Right hindlimb (tissue), 1 donor: ENCODE measurements at places on chromosomes 7 and 10.

DNA sequence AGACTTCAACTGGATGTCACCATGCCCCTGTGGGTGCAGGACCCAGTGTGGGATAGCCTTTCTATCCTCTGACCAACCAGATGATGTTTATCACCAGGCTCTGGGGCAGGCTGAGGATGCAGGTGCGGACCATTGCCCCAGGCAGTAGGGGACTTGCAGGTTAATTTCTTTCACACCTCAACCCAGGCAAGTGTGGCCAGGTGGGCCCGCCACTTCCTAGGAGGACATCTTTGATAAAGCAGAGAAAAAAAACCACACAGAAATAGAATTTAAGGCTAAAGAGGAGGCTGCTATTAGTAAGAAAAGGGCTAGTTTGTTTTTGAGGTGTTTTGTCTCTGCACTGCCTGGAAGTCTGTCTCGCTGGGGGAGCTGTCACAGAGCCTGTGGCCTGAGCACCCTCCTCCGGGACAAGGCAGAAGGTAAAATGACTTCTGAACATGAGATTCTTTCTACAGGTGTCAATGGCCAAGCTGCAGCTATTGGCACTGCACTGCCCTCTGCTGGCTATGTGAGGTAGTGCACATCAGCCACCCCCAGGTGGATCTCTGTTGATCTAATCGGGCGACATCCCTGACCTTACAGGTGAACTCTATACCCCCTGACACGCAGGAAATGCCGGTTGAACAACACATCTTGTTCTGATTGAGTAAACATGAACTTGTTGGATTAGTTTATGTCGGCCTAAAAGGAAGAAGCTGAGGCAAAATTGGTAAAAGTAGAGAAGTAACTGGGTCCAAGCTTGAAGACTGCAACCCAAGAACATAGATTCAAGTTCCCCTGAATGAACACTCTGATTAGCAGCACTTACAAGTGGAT, 21.0 kb downstream of the UPP1 start:
- DNase-seq: peak; percentile 68

DNA sequence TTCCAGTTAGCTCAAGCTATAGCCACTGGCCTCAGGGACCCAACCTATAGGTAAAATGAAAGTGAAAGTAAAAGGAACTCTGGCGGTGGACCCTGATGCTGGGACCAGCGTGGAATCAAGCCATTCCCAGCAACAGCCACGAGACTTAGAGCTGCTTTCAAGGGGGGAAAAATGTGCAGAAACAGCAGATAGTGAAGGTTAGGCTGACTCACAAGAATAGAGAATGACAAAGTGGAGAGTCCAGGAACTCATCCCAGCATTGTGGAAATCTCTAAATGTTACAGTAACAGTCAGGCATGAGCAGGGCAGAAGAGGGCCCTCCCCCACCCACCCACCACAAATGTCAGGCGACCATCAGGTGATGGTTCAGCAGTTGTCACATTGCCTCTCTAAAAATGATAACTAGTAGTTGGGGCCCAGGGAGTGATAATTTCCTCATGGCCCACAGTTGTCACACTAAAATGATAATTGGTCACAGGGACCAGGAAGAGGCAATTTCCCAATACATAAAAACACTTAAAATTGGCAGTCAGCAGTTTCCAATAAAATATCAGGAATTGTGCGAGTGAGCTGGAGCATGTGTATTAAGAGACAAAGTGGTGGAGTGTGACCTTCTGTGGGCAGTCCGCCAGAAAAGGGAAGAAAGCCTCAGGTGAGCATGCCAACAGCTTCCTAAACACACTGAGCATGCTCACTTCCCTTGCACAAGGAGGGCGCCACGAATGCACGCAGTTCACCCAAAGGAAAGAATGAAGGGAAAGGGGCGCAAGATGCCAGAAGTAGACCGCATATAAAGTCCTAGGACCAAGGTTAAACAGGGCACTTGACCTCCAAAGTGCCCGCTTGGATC, 129.8 kb upstream of the PPP1R3A start:
- DNase-seq: peak; percentile 19

DNA sequence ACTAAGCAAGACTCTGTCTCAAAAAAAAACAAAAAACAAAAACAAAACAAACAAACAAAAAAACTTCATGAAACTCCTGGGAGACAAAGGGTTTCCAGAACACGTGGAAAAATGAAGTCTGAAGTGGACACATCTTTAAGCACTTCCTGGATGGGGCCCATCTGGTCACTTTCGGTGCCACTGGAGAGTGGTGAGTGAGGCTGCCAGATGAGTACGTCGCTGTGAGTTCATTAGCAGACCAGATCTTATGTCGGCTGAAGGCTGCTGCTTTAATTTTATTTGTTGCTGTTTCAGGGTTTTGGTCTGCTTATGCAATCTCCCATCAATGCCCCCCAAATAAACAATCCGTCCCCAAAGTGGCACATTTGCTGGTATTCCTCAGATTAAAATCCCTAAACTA, 64.4 kb downstream of the NPTX2 start:
- no peak for DNase-seq

DNA sequence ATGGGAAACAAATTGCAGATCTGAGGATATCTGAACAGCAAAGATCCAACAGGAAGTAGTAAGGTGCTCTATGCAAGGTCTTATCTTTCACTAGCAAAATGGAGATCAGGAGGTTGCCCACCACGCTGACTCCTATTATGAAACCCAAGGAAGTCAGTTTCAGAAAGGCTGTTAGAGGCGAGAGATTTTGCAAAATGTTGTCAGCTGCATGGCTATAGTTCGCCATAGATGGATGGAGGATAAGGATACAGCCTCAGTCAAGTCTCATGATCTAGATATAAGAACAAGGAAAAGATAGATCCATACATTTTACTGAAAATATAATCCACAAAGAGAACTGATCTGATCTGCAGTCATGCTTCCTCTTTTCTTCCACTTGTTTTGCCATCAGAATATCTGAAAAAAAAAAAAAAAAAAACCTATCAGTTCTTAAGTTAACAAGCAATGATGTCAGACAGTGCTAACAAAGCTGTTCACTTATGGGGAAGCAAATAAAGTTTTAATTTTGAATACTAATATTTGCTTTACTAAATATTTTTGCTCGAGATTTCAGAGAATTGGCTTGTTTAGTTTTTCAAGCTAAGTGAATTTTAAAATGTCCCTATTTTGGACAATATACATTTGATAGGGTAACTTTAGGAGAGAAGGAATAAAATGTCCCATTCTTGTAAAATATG, 2.0 kb downstream of the GPR85 start:
- no peak for DNase-seq

DNA sequence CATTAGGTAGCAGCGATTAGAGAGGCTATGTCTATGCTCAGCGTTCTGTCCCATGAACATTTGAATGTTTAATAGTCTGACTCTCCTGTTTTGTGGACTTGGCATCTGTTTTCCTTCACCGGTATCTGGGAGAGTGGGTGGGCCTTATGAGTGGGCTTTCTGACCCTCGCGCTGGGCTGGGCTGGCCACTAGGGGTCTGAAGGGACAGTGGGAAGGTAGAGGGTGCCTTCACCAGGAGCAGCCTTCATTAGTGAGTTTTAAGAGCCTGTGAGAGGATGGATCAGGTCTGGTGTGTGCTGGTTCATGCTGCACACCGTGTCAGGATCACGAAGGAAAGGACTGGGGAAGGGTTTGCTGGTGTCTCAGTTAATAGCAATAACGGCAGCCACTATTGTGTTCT, 33.4 kb downstream of the DCLRE1A start:
- no peak for DNase-seq

GRCh38 chr7:132095111-132095765, 481.0 kb downstream of the PLXNA4 start:
- DNase-seq: no peak

- no peak for DNase-seq
Measured at GRCh38 chr10:125165584-125166573, 5.5 kb upstream of the CTBP2 start.

DNA sequence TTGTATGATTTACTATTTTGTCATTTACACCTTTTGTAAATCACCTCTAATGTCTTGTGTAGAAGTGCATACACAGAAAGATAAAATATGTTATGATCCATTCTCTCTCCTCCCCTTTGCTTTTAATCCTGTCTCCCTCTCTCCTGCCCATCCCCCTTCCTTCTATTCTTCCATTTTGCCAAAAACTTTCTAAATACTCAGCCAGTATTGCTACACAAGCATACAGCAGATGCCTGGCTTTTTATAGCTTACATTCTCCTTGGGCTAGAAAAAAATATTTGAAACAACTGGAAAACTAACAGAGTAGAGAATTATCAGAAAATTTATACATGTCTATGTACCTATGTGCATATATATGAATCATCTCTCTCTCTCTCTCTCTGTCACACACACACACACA, 308.7 kb upstream of the BMPER start:
- no peak for DNase-seq

GRCh38 chr7:29508608-29509007, 55.0 kb upstream of the PRR15 start:
- no peak for DNase-seq

- no peak for DNase-seq
Measured at GRCh38 chr10:80187465-80188409, 17.6 kb downstream of the ANXA11 start.

DNA sequence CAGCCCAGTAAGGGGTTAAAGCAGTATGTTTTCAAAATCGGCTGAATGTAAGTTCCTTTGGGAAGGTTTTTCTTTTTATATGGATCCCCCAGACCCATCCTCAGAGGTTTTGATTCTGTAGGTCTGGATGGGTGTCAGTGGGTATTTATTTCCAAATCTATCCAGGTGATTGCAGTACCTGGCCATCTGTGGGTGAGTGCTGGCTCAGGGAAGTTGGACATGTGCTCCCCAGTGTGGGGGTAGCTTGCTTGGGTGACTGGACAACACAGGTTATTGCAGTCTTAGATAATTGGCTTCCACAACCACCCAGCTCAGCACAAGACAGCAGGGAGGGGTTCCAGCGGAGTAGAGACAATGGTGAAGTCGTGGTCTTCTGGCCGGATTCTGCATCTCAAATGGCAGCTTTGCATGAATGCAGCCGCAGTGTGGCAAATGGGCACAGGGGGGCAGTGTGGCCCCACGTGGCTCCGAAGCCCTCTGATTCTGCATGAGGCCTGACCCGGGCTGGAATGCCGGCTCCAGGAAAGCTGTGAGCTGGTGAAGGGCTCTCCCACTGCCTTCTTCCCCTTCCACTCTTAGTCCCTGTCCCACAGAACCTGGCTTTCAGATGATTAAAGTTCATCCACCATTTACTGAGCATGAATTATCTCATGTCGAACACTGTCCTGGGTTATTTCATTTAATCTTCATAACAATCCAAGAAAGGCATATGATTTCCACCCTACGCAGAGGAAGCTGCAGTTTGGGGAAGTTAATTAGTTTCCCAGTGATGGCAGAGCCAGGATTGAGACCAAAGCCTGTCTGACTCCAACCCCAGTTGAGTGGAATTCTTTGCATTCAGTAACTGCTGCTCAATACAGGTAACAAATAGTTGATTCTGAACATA, 64.5 kb upstream of the SYPL1 start:
- peak; percentile 87 for DNase-seq

DNA sequence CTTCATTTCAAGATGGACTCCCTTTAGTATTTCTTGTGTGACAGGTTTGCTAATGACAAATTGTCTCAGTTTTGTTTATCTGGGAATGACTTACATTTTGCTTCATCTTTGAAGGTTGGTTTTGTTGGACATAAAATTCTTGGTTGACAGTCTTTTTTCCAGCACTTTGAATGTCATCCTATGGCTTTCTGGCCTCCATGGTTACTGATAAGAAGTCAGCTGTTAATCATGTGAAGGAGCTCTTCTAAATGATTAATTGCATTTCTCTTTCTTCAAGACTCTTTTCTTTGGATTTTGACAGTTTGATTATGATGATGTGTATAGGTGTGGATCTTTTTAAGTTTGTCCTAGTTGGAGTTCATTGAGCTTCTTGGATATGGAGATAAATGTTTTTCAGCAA, 26.9 kb upstream of the HHEX start:
- DNase-seq: no peak

DNA sequence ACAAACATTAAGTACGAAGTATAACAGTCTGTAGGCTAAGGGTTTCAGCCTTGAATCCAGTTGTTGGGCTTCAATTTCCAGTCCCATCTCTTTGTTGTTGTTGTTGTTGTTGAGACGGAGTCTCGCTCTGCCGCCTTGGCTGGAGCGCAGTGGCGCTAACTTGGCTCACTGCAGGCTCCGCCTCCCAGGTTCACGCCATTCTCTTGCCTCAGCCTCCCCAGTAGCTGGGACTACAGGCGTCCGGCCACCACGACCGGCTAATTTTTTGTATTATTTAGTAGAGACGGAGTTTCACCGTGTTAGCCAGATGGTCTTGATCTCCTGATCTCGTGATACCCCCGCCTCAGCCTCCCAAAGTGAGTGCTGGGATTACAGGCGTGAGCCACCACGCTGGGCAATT, 464.9 kb downstream of the ANKRD7 start:
- no peak for DNase-seq

DNA sequence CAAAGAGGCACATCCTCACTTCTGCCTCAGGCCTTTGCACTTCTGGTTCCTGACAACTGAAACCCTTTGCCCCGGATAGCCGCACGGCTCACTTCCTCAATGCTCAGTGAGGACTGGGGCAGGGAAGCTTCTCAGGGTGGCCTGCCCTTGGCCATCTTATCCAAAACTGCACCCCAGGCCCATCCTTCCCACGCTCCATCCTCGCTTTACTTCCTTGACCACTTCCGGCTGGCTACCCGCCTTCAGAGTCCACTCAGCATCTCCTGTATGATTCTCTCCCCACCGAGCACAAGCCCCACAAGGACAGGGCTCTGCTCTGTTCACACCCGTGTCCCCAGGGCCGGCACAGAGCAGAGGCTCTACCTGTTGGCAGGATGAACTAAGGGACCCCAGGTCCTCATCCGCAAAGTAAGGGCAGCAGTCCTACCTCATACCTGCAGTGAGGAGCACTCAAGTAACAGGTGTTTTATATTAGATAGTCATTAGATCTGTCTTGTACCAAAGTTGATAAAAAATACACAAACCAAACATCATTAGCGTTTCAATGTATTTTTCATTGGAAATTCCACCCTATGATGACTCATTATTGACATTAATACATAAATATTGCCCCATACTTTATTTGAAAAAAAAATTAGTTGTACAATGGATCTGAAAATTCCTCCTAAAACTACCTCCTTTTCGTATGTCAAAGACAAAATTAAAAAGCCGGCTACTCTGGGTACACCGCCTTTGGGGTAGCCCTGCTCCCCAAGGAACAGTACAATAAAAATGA, 35.0 kb downstream of the GNA12 start:
- no peak for DNase-seq

GRCh38 chr10:13938950-13939349, 352.2 kb downstream of the PRPF18 start:
- peak; percentile 25 for DNase-seq

GRCh38 chr10:89615112-89615511, 29.9 kb downstream of the PANK1 start:
- no peak for DNase-seq

- no peak for DNase-seq
Measured at GRCh38 chr10:63758080-63758479, 236.9 kb downstream of the REEP3 start.
